ENCODE measurements at places on chromosomes 1 and 21. TPM values are rescaled to one million over a fixed set of nuclear protein-coding genes. Genes with fewer than 3 reads are reported as not detected.

DNA sequence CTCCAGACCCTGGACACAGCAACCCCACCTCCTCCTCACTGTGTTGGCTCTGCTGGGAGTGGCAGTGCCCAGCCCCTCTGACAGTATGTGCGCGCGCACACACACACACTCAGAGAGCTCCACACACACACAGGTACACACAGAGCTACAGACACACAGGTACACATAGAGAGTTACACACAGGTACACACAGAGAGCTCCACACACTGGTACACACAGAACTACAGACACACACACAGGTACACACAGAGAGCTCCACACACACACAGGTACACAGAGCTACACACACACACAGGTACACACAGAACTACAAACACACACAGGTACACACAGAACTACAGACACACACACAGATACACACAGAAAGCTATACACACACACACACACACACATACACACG is 6.3 kb upstream of the PRKCZ start:
- H3K4me1 ChIP-seq = peaks cover 4% of the 10 kb centered on the region
- no peak overlapping the region for H3K27ac ChIP-seq
- H3K27me3 ChIP-seq = peaks cover 29% of the 10 kb centered on the region
- no peak overlapping the region for H3K4me3 ChIP-seq
- no peaks in the 10 kb centered on the region for H3K36me3 ChIP-seq

- DNase-seq = no peak
- H3K4me3 ChIP-seq = no peak overlapping the region
- no peak overlapping the region for H3K27ac ChIP-seq
- H3K27me3 ChIP-seq = 0 out of 2 replicates have a peak, but pooled peaks cover 4% of the 10 kb centered on the region
These were observed 425.7 kb downstream of the SIPA1L2 start for GRCh38 chr1:232204269-232204668.

DNA sequence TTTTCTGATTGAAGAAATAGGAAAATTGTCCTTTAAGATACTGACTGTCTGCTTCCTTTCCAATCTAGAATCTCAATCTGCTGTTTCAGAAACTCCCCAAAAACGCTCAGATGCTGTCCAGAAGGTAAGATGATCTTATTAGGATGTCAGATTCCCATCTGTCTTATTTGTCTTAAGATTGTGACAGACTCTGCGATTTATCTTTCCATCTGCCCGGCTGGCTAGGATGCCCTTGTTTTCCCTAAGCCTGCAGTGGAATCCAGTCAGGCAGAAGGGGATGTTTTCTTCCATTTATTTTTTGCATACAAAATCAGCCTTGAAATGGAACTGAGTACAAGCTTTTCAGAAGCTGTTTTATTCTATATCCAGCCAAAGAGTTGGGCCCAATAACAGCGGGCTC is 96.5 kb downstream of the FMN2 start:
- no peaks in the 10 kb centered on the region for H3K27me3 ChIP-seq
- no peaks in the 10 kb centered on the region for H3K36me3 ChIP-seq
- no peak overlapping the region for H3K4me3 ChIP-seq
- H3K4me1 ChIP-seq = peaks cover 3% of the 10 kb centered on the region
- H3K27ac ChIP-seq = no peak overlapping the region

GRCh38 chr1:145906954-145907753 is 2.7 kb downstream of the ITGA10 start:
- no peak for DNase-seq
- peaks cover 7% of the 10 kb centered on the region for H3K36me3 ChIP-seq
- no peak overlapping the region for H3K27ac ChIP-seq
- H3K4me3 ChIP-seq = no peak overlapping the region
- H3K4me1 ChIP-seq = 0 out of 2 replicates have a peak, but pooled peaks cover 2% of the 10 kb centered on the region

- no peak overlapping the region for H3K27ac ChIP-seq
- no peak overlapping the region for H3K4me3 ChIP-seq
- H3K4me1 ChIP-seq = no peaks in the 10 kb centered on the region
- H3K27me3 ChIP-seq = no peaks in the 10 kb centered on the region
- DNase-seq = no peak
- H3K36me3 ChIP-seq = no peaks in the 10 kb centered on the region
These were observed 481.6 kb downstream of the PLPP3 start for GRCh38 chr1:56097713-56098112.

GRCh38 chr1:103171041-103171590 is 62.8 kb upstream of the COL11A1 start:
- H3K27me3 ChIP-seq = no peaks in the 10 kb centered on the region
- 0 out of 2 replicates have a peak, but pooled peaks cover 3% of the 10 kb centered on the region for H3K4me1 ChIP-seq
- H3K27ac ChIP-seq = no peak overlapping the region
- DNase-seq = no peak

DNA sequence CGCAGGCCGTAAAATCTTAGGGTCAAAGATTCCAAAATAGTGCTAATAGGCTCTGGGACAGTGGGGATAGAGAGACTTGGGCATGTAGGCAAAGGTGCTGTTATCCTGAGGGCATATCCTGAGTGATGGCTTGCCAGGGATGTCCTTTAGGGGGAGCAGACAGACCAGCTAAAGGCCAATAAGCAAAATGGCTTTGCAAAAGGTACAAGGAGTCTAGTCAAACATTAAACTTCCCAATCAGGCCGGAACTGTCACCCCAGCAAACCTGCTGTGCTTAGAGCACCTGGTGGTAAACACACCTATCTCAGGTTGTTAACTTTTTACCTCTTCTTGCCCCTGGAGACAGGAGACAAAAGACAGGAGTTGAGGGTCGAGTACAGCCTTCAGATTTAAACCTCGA is 49.1 kb downstream of the TRABD2B start:
- no peaks in the 10 kb centered on the region for H3K4me1 ChIP-seq
- no peaks in the 10 kb centered on the region for H3K27me3 ChIP-seq
- no peaks in the 10 kb centered on the region for H3K36me3 ChIP-seq
- no peak for DNase-seq
- no peak overlapping the region for H3K27ac ChIP-seq

DNA sequence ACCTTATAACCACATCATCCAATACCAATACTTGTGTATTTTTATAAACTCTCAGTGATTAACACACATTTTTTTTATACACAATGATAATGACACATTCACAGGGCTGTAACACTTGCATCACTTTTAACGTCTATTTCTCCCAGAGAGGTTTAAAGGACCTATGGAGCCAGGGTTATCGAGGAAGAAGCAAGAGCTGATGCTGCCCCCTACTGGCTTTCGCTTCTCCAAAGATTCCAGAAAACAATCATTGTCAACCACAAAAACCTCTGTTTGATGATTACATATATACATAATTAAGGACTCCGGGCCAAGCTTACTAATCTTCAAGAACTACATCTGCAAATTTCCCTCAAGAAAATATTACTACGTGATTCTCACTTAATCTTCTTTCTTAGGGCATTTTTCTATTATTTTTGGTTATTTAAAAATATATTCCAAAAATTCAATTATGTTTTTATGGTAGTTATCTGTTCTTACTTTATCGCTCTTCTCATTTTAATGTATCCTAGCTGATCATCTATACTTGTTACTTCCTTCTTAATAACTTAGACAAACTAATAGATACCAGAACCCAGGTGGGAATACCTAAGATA is 214.5 kb downstream of the VAV3 start:
- peaks cover 4% of the 10 kb centered on the region for H3K36me3 ChIP-seq
- DNase-seq = peak; percentile 57
- no peaks in the 10 kb centered on the region for H3K4me1 ChIP-seq
- no peaks in the 10 kb centered on the region for H3K27me3 ChIP-seq

DNA sequence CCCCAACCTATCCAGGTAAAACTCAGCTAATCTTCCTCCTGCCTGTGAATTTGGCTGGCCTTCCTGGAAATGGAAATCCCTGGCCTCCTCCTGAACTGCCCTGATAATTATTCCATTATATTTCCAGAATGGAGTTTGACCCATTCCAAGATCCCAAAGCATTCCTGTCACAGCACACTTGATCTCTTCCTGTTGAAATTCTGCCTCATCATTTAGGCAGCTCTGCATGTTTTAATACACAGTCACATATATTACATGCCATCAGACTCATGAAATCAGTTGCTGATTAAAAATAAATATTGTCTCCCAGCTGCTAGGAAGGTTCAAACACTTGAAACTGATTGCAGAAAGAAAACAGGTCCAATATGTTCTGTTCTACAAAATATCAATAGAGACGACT is 148.2 kb upstream of the PALMD start:
- H3K27ac ChIP-seq = no peak overlapping the region
- H3K4me1 ChIP-seq = no peaks in the 10 kb centered on the region
- H3K36me3 ChIP-seq = no peaks in the 10 kb centered on the region
- no peaks in the 10 kb centered on the region for H3K27me3 ChIP-seq
- no peak overlapping the region for H3K4me3 ChIP-seq
- no peak for DNase-seq

DNA sequence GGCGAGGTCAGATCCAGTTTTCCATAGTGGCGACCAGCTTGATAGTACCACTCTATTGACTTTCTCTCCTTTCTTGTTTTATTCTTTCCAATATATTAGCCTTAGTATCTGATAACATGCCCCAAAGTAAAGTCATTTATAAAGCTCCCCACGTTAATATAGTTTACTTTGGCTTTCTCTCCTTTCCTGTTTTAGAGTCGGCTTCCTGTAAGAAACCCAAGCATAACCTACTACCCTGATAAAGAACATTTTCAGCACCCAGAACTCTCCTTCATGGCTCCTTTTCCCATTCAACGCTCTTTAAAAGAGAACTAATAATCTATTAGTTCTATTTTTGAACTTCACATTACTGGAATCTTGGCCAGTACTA is 23.7 kb downstream of the CD1D start:
- no peaks in the 10 kb centered on the region for H3K36me3 ChIP-seq
- no peak for DNase-seq
- H3K27me3 ChIP-seq = no peaks in the 10 kb centered on the region
- H3K4me3 ChIP-seq = no peak overlapping the region
- no peaks in the 10 kb centered on the region for H3K4me1 ChIP-seq

DNA sequence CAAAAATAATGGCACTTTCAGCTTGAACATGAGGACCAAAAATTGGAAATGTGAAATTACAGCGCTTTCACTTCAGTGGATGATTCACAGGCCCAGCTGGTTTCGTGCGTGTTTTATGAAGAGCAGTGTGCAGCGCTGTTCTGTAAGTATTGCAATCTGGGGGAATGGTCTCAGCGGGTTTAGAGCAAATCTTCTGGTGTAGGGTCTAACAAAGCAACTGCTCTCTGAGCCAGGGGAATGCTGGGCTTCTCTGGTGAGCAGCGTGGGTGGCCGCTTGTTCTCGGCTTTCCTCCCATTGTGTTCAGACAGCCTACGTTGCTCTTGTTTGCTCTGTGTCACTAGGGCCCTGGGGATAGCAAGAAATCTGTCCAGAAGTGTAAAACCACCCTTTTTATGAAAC is 42.4 kb upstream of the GADD45A start:
- H3K27me3 ChIP-seq = no peaks in the 10 kb centered on the region
- no peaks in the 10 kb centered on the region for H3K36me3 ChIP-seq
- H3K4me1 ChIP-seq = peaks cover 51% of the 10 kb centered on the region
- peak overlapping the region; percentile 46 for H3K27ac ChIP-seq
- H3K4me3 ChIP-seq = peak overlapping the region; percentile 31

DNA sequence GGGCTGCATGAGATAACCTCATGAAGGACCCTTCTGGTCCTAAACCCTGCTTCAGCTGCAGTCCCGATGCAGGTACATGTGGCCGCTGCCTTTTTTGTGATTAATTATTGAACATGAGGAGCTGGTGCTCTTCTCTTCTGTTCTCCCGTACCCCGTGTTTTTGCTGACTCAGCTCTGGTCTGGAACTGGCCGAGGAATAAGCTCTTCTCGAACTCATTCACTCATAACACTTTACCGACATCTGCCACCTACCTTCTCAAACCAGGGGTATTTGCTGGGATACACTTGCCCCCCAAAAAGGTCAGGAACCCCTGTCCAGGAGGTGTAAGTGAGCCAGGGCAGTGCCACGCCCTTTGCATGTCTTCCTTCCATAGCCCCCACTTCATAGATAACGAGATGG is 31.8 kb downstream of the KCNQ4 start:
- H3K36me3 ChIP-seq = no peaks in the 10 kb centered on the region
- peaks cover 8% of the 10 kb centered on the region for H3K27me3 ChIP-seq
- H3K4me3 ChIP-seq = no peak overlapping the region
- H3K27ac ChIP-seq = no peak overlapping the region

- H3K4me3 ChIP-seq = no peak overlapping the region
- no peak for DNase-seq
- H3K27me3 ChIP-seq = no peaks in the 10 kb centered on the region
These were observed 23.3 kb upstream of the S100A7 start for GRCh38 chr1:153483776-153484175.

DNA sequence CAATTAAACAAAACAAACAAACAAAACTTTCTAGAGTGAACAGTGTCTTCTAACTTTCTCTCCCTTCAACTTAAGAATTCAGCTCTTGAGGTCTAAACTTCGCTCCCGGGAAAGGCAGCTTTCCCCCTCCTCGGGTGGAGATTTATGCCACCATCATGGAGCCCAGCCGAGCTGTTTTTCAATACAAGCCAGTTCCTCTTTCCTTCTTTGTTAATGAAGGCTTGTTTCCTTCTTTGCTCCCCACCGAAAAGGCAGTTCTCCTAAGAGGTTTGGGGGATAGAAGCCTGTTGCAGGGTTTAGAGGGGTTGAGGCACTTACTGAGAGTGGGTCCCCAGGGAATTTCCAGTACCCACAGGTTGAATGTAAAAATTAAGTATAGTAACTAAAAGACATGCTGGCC is 26.5 kb downstream of the OLIG1 start:
- no peak for DNase-seq
- H3K4me3 ChIP-seq = no peak overlapping the region
- H3K27ac ChIP-seq = no peak overlapping the region
- H3K36me3 ChIP-seq = no peaks in the 10 kb centered on the region

DNA sequence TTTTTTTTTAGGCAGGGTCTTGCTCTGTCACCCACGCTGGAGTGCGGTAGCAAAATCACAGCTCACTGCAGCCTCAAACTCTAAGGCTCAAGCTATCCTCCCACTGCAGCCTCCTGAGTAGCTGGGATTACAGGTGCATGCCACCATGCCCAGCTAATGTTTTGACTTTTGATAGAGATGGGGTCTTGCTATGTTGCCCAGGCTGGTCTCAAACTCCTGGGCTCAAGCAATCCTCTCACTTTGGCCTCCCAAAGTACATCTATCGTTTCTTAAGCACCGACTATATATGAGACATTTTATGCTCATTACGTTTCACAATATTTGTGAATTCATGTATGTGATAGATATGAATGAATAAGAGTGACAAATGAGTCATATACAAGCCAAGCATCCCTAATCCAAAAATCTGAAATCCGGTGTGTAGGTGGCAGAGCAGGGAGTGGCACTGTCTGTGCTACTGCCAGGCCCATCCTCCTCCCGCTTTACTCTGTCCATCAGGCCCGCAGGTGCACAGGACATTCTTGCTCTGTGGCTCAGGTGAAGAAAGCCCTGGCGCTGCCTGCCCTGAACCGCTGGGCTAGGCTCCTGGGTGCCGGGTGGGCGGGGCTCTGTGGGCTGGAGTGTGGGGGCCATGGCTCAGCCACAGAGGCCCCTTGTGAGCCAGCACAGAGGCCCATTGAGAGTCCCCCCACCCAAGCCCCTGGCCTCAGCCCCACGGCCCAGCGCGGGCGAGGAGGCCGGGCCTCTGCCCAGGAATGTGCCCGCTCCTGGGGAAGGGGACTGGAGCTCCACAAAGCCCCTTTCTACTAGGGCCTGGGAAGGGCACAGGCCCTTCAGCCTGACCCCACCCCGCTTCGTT is 45.3 kb downstream of the HSPG2 start:
- H3K27me3 ChIP-seq = no peaks in the 10 kb centered on the region
- no peak overlapping the region for H3K27ac ChIP-seq
- H3K36me3 ChIP-seq = peaks cover 74% of the 10 kb centered on the region
- no peak for DNase-seq

- no peak overlapping the region for H3K27ac ChIP-seq
- H3K4me3 ChIP-seq = no peak overlapping the region
- H3K36me3 ChIP-seq = no peaks in the 10 kb centered on the region
- H3K27me3 ChIP-seq = no peaks in the 10 kb centered on the region
- no peak for DNase-seq
These were observed 32.2 kb downstream of the SDCCAG8 start for GRCh38 chr1:243288062-243288461.

HPDL gene
- total RNA-seq = not detected

GJA4 gene
- total RNA-seq = not detected

MAB21L3 gene
- 0.95 TPM for total RNA-seq
